SK-N-SH treated with all-trans-retinoic acid at 6 μM for 48 hours (cell line): ENCODE measurements at places on chromosomes 16 and 17.
A peak's percentile ranks its signal among the peaks of the same experiment; 100 is the strongest.

DNA sequence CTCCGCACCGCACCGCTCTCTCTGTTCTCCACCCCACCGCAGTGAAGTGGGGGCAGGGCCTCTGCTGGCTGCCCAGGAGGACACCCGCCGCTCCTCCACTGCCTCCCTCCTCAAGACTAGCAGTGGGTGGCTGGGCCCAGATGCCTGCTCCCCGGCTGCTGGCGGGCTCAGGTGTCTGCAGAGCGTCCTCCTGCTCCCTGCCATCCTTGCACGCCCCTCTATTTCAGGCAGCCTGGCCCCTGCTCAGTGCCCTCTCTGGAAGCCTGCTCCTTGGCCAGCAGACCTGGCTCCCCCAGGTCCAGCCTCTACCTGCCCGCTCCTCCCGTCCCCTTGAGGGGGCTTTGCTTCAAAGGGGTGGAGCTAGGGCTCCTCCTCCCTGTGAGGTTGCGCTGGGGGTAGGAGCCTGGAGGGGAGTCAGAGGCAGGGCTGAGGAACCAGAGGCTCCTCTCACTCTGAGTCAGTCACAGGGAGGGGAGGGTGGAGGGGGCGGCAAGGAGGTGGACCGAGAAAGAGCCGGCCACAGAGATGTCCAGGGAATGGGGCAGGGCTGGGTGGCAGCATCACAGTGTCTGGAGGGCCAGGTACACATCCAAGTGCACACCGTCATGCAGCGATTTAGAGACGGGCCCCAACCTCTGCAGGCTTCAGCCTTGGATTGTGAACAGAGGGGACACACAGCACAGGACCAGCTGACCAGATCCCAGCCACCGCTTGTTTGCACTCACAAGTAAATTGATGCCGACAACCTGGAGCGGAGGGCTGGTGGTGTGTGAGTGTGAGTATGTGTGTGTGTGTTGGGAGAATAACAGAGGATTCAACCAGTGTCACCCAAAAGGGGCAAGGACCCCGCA lies 9.8 kb upstream of the TMEM92 start:
- ATAC-seq, result peak; percentile 60

- no peak for ATAC-seq
These were observed 38.4 kb upstream of the INTS2 start for GRCh38 chr17:61966191-61966590.

DNA sequence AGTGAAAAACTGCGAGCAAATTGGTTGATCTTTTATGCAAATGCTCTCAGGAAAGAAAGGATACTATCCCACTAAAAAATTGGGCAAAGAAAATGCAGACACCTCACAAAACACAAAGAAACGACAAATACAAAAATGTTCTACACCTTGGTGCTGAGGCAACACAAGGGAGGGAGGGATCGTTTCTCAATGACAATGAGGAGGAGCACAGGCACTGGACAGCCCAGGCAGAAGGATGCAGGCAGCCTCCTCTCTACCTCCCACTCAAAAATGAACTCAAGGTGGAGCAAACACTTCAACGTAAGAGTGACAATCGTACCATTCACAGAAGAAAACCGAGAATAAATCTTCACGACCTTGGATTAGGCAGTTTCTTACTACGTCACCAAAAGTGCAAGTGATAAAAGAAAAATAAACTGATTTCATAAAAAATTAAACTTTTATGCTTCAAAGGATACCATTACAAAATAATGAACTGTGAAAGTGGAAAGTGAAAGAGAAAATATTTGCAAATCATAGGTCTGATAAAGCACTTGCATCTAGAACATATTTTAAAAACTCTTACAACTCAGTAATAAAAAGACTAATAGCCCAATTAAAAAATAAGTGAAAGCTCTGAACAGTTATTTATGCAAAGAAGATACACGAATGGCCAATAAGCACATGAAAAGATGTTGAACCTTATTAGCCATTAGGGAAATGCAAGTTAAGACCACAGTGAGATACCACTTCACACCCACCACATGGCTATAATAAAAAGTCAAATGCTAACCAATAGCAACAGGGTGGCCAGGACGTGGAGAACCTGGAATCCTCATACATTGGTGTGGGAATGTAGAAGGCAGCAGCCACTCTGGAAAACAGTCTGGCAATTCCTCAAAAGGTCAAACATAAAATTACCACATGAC lies 80.8 kb upstream of the TRAP1 start:
- ATAC-seq, result peak; percentile 33; the same call in 1 of the 3 replicates

DNA sequence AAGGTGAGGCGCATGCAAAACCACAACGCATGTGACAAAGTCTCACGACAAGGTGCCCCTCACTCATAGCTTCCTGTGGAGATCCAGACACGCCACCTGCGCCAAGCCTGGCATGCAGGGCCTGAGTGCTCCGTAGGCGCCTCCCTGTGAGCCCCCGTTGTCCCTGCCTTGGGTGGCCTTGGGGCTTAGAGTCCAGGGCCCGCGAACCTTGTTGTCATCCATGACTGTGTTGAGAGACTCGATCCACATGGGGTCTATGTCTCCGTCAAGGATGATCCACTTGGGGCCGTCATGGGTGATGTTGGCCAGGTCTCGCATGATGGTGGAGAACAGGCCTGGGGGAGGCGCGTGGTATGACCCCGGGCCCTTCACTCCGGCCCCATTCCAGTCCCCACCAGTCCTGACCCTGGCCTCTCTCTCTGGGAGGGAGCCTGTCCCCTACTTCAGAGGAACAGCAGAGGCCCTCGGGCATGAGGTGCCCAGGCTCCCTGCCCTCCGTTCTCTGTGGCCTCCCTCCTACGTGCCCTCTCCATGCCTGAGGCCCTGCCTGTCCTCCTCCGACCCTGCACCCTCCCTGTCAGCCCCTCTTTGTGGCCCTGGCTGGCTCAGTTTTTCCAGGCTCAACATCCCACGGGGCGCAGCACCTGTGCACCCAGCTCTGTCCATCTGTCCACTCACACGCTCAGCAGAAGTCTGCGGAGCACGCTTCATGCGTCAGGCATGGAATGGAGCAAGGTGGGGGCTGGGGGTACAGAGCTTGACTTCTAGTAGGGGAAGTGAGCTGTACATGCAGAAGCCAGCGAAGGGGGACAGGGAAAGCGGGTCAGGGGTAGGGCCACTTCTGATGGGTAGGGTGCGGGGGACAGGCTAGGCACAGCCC lies 85.7 kb downstream of the DNAH17 start:
- ATAC-seq, result no peak

DNA sequence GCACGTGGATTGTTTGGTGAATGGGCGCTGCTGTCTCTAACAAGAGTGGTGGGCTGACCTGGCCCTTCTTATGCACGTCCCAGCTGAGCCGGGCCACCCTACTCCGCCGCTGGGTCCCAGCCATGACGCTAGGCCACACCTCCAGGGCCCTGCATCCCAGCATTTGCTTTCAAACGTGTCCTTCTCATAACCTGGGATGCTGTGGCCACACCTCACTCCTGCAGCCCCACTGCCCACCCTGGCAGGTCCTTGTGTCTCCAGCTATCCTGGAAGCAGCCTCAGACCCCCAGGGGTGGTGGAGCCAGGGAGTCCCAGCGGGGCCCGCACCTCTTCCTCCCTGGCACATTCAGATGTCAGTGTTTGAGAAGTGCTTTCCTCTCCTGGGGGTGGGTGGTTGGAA lies 168.6 kb downstream of the IRF8 start:
- ATAC-seq, result no peak

DNA sequence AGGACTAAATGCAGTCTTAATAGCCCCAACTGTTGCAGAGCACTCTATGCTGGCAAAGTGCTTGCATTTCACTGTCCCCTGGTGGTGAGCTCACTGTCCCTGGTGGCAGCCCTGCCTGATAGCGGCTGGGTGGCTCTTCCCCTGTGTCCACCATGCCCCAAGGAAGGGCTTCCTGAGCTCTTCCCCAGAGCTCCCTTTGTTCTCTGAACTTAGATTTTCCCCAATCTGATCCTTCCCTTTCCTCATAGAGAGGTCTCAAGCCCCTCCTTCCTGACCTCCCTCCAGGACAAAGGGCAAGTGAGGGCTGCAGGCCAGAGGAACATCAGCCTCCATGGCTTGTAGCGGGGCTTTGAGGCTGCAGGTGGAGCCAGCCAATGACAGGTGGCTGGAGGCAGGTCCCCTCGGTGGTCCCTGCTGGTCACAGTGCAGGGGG lies 17.0 kb downstream of the BEAN1 start:
- ATAC-seq, result peak; percentile 56

- ATAC-seq, result peak; percentile 80
These were observed 15.4 kb upstream of the CTCF start for GRCh38 chr16:67546761-67547422.

GRCh38 chr17:73211745-73212144 lies 18.9 kb downstream of the COG1 start:
- ATAC-seq, result no peak

GRCh38 chr17:18099516-18099915 lies 9.0 kb upstream of the MYO15A start:
- no peak for ATAC-seq

GRCh38 chr17:64393000-64393402 lies 2.3 kb upstream of the PECAM1 start:
- no peak for ATAC-seq

- ATAC-seq, result no peak
These were observed 71.8 kb downstream of the ABHD15 start for GRCh38 chr17:29495011-29495410.

DNA sequence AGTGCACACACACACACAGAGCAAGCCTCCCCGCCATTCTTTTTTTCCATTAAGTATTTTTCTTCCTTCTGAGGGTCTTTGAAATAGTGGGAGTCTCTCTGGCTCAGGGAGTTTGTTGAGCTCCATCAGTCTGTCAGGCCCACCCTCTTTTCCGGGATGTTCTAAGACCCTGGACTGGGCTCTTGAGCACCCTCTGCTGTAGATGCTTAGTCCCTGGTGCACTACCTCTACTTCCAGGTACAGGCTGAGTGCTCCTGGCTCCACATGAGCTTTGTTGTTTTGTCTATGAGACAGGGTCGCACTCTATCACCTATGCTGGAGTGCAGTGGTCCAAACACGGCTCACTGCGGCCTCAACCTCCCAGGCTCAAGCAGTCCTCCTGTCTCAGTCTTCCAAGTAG lies 20.7 kb downstream of the LIMD2 start:
- no peak for ATAC-seq

- ATAC-seq, result peak; percentile 21
These were observed 35.1 kb upstream of the SLC38A10 start for GRCh38 chr17:81329927-81330883.

DNA sequence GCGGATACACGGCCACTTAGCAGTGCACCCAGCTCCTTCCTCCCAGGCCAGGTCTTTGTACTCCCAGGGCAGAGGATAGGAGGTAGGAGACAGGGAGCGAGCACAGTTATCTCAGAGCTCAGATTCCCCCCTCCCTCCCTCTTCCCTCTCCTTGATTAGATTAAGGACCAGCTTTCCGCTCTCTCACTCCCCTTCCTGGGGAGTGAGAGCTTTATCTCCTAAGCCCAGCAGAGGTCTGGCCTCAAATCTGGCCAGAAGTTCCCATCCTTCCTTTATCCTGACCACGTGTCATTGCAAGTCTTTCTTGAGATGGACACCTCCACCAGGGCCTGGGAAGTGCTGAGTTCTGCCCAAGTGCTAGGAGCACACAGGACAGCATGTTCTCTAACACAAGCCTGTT lies 5.1 kb downstream of the ARL4D start:
- ATAC-seq, result peak; percentile 10; the same call in 1 of the 3 replicates

DNA sequence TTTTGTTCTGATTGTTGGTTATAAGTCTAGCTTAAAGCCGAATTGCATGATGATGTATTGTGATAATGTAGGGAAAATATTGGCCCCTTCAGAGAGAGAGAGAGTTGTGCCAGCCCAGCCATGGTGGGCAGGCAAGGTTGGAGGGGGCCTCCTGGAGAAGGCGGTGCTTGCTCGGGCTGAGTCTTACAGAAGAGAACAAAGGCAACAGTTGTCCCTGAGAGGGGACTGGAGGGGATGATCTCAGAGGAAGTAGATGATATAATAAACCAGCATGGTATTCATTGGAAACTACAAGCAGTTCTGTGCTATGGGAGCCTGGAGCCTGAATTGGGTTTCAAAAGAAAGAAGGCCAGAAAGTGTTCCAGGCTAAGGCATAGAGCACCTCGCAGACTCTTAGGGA lies 173.8 kb downstream of the RPTOR start:
- no peak for ATAC-seq

- no peak for ATAC-seq
These were observed 536.0 kb upstream of the C16orf82 start for GRCh38 chr16:26530584-26531289.

- ATAC-seq, result peak; percentile 89
These were observed 6.4 kb downstream of the CUEDC1 start for GRCh38 chr17:57948555-57949420.

GRCh38 chr17:1162116-1162855 lies 17.5 kb downstream of the ABR start:
- no peak for ATAC-seq

DNA sequence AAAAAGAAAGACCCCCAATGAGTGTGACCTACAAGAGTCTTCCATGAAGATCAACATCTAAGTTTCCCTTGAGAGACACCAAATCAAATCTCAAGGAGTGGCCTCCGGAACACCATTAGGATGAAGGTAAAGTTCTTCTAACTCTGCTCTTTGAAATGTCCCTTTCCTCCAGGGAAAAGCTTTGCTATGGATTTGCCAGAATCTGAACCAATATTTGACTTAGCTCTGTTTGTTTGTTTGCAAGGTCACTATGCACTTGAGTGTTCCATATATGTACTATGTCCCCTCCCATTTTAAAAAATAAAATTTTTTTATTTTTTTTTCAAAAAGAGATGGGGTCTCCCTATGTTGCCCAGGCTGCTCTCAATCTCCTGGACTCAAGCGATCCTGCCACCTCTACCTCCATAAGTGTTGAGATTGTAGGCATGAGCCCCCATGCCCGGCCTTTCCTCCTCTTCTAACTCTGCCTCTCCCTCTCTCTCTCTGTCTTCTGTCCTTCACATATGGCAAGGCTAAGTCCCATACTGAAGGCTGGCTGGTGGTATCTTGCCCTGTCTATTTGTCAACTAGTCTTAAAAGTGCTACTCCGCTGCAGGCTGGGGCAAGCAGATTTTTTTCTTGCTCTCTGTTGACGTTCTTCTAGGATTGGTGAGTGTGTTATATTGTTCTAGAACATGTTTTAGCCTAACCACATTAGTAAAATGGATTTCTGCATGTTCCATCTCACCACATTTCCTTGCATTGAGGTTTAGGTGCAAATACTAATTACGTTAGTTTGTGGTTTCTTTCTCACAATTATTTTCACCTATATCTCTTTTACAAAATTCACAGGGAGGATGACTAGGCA lies 276.7 kb upstream of the DYNLRB2 start:
- no peak for ATAC-seq

- ATAC-seq, result no peak
These were observed 1.7 kb downstream of the METRNL start for GRCh38 chr17:83080858-83081683.

- peak; percentile 32 for ATAC-seq
These were observed 7.2 kb downstream of the SMTNL2 start for GRCh38 chr17:4591529-4591928.

GRCh38 chr17:81238815-81239713 lies at the start of the genes NDUFAF8 and TEPSIN:
NDUFAF8 (plus strand) TSS chr17:81239318; CDS start chr17:81239364, 46 bp downstream.
TEPSIN (minus strand) TSS chr17:81239055; CDS start chr17:81239033, 22 bp downstream.
- ATAC-seq, result peak; percentile 97

- peak; percentile 95 for ATAC-seq
These were observed at the start of gene CTDNEP1 for GRCh38 chr17:7251661-7252175. CTDNEP1 (minus strand) TSS chr17:7251734; CDS start chr17:7251296, 438 bp downstream.

GRCh38 chr17:38588788-38589174 lies 17.0 kb downstream of the SRCIN1 start:
- ATAC-seq, result no peak
